Muscle of leg (tissue), 16 donors: ENCODE measurements at places on chromosomes 5 and 9.

- no peaks in the 10 kb centered on the region for H3K27me3 ChIP-seq
- H3K27ac ChIP-seq, result no peak overlapping the region
- H3K36me3 ChIP-seq, result no peaks in the 10 kb centered on the region
- no peak for DNase-seq
- H3K4me1 ChIP-seq, result peaks cover 5% of the 10 kb centered on the region
- no peak overlapping the region for H3K4me3 ChIP-seq
These were observed 417.9 kb upstream of the ACTBL2 start for GRCh38 chr5:57900381-57900944.

- H3K36me3 ChIP-seq, result peaks cover 9% of the 10 kb centered on the region
- no peak overlapping the region for H3K27ac ChIP-seq
These were observed 105.6 kb downstream of the CSNK1G3 start for GRCh38 chr5:123617561-123617960.

DNA sequence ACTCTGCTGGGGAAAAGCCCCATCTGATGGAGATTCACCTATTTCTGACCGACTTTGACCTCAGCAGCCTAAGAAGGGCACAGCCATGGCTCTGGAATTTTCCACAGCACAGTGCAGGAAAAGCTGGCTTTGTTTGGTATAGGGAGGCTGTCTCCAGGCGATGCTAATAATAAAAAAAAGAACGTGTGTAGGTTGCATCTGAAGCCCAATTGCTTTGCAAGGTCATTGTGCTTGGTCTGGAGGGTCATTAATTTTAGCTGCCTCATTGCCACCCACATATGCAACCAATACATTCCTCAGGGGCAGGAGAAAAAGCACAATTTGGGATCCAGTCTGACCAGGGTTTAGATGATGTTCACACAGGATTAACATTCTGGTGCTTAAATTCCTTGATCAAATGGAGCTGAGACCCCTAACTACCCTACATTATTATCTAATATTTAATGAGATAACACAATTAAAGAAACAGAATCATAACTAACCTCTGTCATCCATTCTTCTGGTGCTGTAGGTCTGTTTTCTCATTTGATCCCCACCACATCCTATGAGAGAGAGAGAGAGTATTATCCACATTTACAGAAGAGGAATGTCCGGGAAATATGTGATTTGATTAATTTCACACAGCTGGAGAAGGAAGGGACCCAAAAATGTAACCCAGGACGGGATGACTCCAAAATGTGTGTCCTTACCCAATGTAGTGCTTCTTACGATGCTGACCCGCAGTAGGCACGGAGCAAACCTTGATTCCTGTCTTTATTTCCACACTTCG, 175.9 kb downstream of the RFK start:
- peaks cover 10% of the 10 kb centered on the region for H3K4me1 ChIP-seq
- no peak overlapping the region for H3K27ac ChIP-seq
- H3K27me3 ChIP-seq, result no peaks in the 10 kb centered on the region
- H3K4me3 ChIP-seq, result no peak overlapping the region
- peak; percentile 13 for DNase-seq

- H3K27me3 ChIP-seq, result peaks cover 16% of the 10 kb centered on the region
- no peak overlapping the region for H3K4me3 ChIP-seq
- H3K27ac ChIP-seq, result no peak overlapping the region
- peaks cover 9% of the 10 kb centered on the region for H3K4me1 ChIP-seq
These were observed 80.3 kb upstream of the PHYKPL start for GRCh38 chr5:178312880-178313282.

GRCh38 chr9:127567035-127567729, 44.9 kb upstream of the STXBP1 start:
- peak; percentile 77 for DNase-seq
- H3K27ac ChIP-seq, result peak overlapping the region; percentile 71
- peaks cover 46% of the 10 kb centered on the region for H3K4me1 ChIP-seq
- H3K36me3 ChIP-seq, result peaks cover 17% of the 10 kb centered on the region

- no peak overlapping the region for H3K4me3 ChIP-seq
- no peaks in the 10 kb centered on the region for H3K4me1 ChIP-seq
- DNase-seq, result no peak
- no peaks in the 10 kb centered on the region for H3K36me3 ChIP-seq
- H3K27me3 ChIP-seq, result peaks cover 18% of the 10 kb centered on the region
These were observed 143.5 kb downstream of the OLFM1 start for GRCh38 chr9:135230817-135231520.

DNA sequence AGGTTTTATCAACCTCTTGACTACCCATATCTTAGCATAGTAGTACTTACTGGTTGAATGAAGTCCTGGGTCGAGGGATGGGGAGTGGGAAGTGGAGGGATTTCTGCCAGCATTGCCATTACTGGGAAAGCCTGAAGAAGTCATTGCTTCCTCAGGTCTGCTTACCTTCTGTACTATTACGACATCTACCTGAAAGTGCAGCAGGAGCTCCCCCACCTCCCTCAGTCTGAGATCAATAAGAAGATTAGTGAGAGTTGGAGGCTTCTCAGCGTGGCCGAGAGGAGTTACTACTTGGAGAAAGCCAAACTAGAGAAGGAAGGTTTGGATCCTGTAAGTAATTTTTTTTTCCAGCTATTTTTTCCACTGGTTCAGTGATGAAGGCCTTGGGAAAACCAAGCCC, 5.8 kb downstream of the HMGXB3 start:
- no peaks in the 10 kb centered on the region for H3K27me3 ChIP-seq
- no peak overlapping the region for H3K4me3 ChIP-seq
- H3K27ac ChIP-seq, result no peak overlapping the region

DNA sequence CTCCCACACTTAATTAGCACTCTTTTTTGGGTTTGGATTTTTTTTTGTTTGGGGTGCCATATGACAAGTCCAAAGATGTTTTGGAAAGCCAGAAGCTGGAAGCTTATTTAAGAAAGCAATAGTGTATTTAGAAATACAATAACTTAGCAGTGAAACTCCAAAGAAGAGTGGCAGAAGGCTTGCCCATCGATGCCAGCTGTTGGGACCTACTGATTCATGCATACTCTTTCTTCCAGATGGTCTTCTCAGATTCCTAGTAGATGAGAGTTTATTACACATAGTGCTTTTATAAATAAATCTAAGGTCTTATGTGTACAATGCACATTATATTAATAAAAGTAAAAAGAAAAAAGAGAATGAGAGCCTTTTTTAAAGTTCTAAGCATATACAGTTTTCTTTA, 374.6 kb downstream of the OSTF1 start:
- H3K4me1 ChIP-seq, result no peaks in the 10 kb centered on the region
- no peak overlapping the region for H3K27ac ChIP-seq
- no peak for DNase-seq

GRCh38 chr9:36665387-36665786, 92.7 kb downstream of the MELK start:
- H3K4me3 ChIP-seq, result no peak overlapping the region
- H3K36me3 ChIP-seq, result peaks cover 2% of the 10 kb centered on the region
- no peak for DNase-seq

DNA sequence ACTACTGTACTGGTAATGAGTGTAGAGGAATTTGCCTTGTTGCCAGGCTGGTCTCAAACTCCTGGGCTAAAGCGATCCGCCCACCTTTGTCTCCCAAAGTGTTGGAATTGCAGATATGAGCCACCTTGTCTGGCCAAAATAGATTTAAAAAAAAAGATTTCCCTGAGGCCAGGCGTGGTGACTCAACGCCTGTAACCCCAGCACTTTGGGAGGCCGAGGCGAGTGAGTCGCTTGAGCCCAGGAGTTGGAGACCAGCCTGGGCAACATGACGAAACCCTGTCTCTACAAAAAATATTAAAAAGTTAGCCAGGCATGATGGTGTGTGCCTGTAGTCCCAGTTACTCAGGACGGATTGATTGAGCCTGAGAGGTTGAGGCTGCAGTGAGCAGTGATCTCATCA, 62.5 kb downstream of the IPO11 start:
- no peaks in the 10 kb centered on the region for H3K36me3 ChIP-seq
- no peak overlapping the region for H3K27ac ChIP-seq
- H3K4me1 ChIP-seq, result no peaks in the 10 kb centered on the region
- no peak overlapping the region for H3K4me3 ChIP-seq
- DNase-seq, result no peak

- DNase-seq, result no peak
- no peak overlapping the region for H3K4me3 ChIP-seq
- peaks cover 8% of the 10 kb centered on the region for H3K4me1 ChIP-seq
- no peak overlapping the region for H3K27ac ChIP-seq
These were observed 191.7 kb downstream of the CARTPT start for GRCh38 chr5:71910741-71911140.

GRCh38 chr5:91643797-91644196, 260.7 kb upstream of the ARRDC3 start:
- no peaks in the 10 kb centered on the region for H3K4me1 ChIP-seq
- H3K27ac ChIP-seq, result no peak overlapping the region
- H3K27me3 ChIP-seq, result no peaks in the 10 kb centered on the region
- no peaks in the 10 kb centered on the region for H3K36me3 ChIP-seq

DNA sequence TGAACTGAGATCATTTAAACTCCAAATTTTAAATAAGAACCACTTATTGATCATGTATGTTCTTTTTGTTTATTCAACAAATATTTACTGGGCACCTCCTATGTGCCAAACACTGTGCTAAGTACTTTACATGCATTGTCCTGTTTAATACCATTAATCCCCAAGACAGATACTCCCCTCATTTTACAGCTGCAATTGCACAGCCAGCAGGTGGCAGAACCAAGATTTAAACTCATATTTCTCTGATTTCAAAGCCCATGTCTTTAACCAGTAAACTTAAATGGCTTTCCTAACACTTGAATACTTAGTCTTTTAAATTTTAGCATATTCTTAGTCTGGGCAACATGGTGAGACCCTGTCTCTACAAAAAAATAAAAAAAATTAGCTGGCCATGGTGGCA, 43.4 kb upstream of the KIAA1958 start:
- H3K4me1 ChIP-seq, result no peaks in the 10 kb centered on the region
- no peaks in the 10 kb centered on the region for H3K27me3 ChIP-seq
- peaks cover 10% of the 10 kb centered on the region for H3K36me3 ChIP-seq
- H3K27ac ChIP-seq, result no peak overlapping the region

DNA sequence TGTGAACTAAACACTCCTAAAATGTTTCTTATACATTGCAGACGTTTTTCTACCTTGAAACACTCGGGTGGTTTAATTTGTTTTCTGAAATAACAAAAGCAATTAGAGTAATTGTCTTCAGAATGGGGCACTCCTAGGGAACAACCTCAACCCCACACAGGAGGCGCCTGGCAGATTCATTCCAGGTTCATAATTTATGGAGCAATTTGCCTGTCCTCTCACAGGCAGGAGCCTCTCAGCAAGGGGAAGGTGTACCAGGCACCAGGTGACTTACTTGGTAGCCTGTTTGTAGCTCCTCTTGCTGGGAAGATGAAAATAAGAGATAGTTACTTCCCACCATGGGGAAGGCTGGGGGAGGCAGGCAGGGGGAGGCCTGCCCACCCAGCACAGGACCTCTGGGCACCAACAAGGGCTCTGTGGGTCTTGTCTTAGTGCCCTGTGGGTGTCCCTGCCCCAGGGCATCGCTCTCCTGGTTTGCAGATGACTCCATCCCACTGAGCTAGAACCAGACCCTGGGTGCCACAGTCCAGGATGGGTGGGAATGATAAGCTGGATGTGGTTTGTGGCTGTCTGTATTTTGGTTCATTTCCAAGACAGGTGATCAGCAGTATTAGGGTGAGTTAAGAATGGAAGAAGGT, 144.4 kb downstream of the FSTL4 start:
- H3K27me3 ChIP-seq, result peaks cover 6% of the 10 kb centered on the region
- H3K36me3 ChIP-seq, result no peaks in the 10 kb centered on the region
- no peak overlapping the region for H3K4me3 ChIP-seq
- H3K27ac ChIP-seq, result no peak overlapping the region
- H3K4me1 ChIP-seq, result peaks cover 5% of the 10 kb centered on the region

- H3K27me3 ChIP-seq, result no peaks in the 10 kb centered on the region
- no peaks in the 10 kb centered on the region for H3K36me3 ChIP-seq
- H3K4me3 ChIP-seq, result no peak overlapping the region
- DNase-seq, result peak; percentile 33
- peaks cover 57% of the 10 kb centered on the region for H3K4me1 ChIP-seq
These were observed 1.5 kb downstream of the SPAAR start for GRCh38 chr9:35910613-35911359.

GRCh38 chr9:94821098-94821887, 94.8 kb downstream of the AOPEP start:
- DNase-seq, result no peak
- no peak overlapping the region for H3K4me3 ChIP-seq
- H3K36me3 ChIP-seq, result peaks cover 8% of the 10 kb centered on the region
- no peaks in the 10 kb centered on the region for H3K27me3 ChIP-seq
- H3K4me1 ChIP-seq, result peaks cover 27% of the 10 kb centered on the region

GRCh38 chr9:18564018-18564880, 90.3 kb downstream of the ADAMTSL1 start:
- no peak overlapping the region for H3K4me3 ChIP-seq
- no peak for DNase-seq
- no peaks in the 10 kb centered on the region for H3K4me1 ChIP-seq

- no peak for DNase-seq
- H3K27me3 ChIP-seq, result peaks cover 67% of the 10 kb centered on the region
- no peaks in the 10 kb centered on the region for H3K36me3 ChIP-seq
- H3K4me1 ChIP-seq, result peaks cover 4% of the 10 kb centered on the region
These were observed 103.7 kb upstream of the MVB12B start for GRCh38 chr9:126222835-126223431.

DNA sequence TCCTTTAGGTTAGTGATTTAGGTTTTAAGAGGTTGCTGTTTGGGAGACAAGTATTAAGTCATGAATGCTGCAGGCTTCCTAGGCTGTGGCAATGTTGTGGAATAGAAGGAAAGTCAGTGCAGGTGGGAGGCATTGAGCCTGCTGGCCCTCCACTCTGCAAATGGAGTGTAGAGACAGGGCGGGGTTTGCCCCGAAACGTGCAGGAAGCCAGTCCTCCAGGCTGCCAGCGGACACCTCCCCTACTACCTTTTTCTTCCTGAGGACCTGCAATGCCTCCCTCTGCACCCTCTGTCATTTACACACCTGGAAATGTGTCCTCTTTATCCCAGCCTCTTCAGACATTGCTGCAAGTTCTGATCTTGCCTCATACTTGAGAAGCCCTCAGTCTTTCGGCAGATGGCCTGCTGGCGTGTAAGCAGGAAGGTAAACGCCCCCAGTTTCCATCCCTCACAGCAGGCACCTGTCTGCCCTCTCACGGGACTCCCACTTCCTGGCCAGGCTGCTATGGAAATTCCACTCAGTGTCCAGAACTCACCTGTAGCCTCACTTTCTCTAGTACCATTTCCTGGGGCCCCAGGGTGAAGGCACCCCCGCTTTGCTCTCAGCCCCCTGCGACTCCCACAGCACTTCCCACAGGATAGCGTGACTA, 81.6 kb upstream of the BOD1 start:
- no peaks in the 10 kb centered on the region for H3K4me1 ChIP-seq
- no peaks in the 10 kb centered on the region for H3K36me3 ChIP-seq
- no peak for DNase-seq
- H3K27me3 ChIP-seq, result no peaks in the 10 kb centered on the region
- no peak overlapping the region for H3K27ac ChIP-seq

GRCh38 chr5:75072061-75072460, 19.7 kb upstream of the GCNT4 start:
- no peak for DNase-seq
- H3K27ac ChIP-seq, result no peak overlapping the region
- no peak overlapping the region for H3K4me3 ChIP-seq
- no peaks in the 10 kb centered on the region for H3K36me3 ChIP-seq

DNA sequence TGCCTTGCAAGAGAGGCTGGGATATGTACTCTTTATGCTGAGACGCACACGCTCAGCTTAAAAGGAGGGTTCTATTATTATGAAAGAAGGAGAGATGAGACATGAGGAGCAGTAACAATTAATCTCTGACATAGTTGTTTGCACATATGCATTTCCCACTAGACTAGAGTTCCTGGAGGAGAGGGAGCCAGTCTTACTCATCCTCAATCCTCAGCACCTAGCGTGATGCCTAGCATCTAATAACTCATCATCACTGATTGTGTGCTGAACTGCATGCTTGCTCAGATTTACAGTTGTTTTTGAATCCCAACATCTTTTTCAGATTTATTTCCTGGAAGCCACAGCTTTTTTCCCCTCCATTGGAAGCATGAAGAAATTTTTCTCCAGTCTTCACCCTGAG, 35.5 kb downstream of the GCNT4 start:
- no peaks in the 10 kb centered on the region for H3K4me1 ChIP-seq
- H3K4me3 ChIP-seq, result no peak overlapping the region
- H3K36me3 ChIP-seq, result no peaks in the 10 kb centered on the region
- DNase-seq, result no peak
